ENCODE measurements at places on chromosomes 7 and 10.

- no peak for DNase-seq
Observed at GRCh38 chr7:45982132-45982531, 61.1 kb upstream of the IGFBP3 start.

DNA sequence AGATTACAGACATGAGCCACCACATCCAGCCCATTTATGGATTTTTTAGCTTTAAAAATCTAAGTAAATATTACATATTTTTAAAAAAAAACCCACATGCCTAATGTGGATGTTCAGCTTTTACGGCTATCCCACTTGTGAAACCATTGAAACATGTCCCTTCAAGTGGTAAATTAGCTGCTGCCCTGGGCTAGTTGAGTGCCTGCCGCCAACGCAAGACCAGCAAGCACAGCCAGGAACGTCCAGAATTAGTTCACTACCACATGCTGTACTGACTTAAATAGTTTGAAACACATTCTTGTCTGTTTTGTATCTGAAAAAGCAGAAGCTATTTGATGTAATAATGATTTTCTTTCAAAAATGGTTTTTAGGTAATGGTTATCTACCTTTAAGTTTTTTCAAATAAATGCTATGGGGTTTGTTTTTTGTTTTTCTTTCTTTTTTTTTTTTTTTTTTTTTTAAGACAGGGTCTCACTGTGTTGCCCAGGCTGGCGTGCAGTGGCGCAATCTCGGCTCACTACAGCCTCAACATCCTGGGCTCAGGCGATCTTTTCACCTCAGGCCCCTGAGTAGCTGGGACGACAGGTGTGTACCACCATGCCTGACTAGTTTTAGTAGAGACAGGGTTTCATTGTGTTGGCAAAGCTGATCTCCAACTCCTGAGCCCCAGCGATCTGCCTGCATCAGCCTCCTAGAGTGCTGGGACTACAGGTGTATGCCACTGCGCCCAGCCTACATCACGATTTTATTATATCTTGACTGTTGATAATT is 57.0 kb downstream of the KLRG2 start:
- no peak for DNase-seq

- no peak for DNase-seq
Observed at GRCh38 chr7:39071116-39071515, 93.4 kb downstream of the POU6F2 start.

GRCh38 chr10:3107426-3107961 is 40.1 kb downstream of the PFKP start:
- DNase-seq, result peak; percentile 93

DNA sequence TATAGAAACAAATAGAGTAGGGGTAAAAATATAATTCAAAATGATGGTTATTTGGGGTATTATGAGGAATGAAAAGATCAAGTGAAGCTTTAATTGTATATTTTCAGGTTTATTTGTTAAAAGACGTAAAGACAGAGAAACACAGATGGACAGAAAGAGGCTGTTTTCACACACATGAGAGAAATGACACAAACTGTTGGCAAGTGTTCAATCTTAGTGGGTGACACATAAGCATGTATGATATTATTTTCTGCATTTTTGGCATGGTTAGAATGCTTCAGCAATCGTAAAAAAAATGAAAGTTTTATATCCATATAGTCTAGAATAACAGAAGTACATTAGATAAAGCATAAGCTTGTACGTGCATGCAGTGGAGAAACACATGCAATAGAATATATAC is 464.4 kb upstream of the AKR1E2 start:
- no peak for DNase-seq
